ENCODE measurements at places on chromosomes 7 and 10. TPM values are rescaled to one million over a fixed set of nuclear protein-coding genes. Genes with fewer than 3 reads are reported as not detected.

SLC16A12 gene
- total RNA-seq = 0.32 TPM

ZPBP gene
- total RNA-seq = not detected

NODAL gene
- total RNA-seq = not detected

ADIRF gene
- total RNA-seq = 4.2 TPM

SPAM1 gene
- not detected for total RNA-seq

CDC14C gene
- 0.07 TPM for total RNA-seq

CYP3A5 gene
- 0.05 TPM for total RNA-seq

ITPRID1 gene
- not detected for total RNA-seq

KCND2 gene
- not detected for total RNA-seq

CUBN gene
- 2.0 TPM for total RNA-seq

GNG11 gene
- total RNA-seq = 30.2 TPM

MORN4 gene
- total RNA-seq = 5.9 TPM

GRM3 gene
- total RNA-seq = not detected

ADO gene
- total RNA-seq = 29.8 TPM

CREB5 gene
- total RNA-seq = 10.5 TPM

TFR2 gene
- 1.6 TPM for total RNA-seq

HPSE2 gene
- total RNA-seq = 0.57 TPM
